ENCODE measurements at places on chromosomes 2 and 18.

GRCh38 chr18:63298400-63299365 lies 20.9 kb downstream of the BCL2 start:
- DNase-seq = no peak

GRCh38 chr2:99140860-99141109 lies 722 bp upstream of the C2orf15 start:
- no peak for DNase-seq

- DNase-seq = peak; percentile 61
These were observed 1.9 kb downstream of the SP5 start for GRCh38 chr2:170716851-170717598.

DNA sequence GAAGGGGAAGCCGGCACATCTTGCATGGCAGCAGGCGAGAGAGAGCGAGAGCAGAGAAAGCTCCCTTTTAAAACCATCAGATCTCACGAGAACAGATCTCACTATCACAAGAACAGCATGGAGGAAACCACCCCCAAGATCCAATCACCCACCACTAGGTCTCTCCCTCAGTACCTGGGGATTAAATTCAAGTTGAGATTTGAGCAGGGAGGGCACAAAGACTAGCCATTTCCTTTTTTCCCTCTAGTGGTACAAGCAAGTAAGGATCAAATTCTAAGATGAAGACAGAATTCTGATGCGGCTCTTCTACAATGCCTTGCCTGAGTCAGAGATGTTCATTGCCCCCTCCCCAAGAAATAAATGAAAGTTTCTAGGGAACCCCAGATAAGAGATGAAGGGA lies 45.6 kb upstream of the ANKRD44 start:
- no peak for DNase-seq

GRCh38 chr2:199366406-199366805 lies 91.3 kb downstream of the SATB2 start:
- DNase-seq = no peak

- DNase-seq = no peak
These were observed 269.3 kb downstream of the METTL4 start for GRCh38 chr18:2302012-2302411.

Data from NCI-H526 (cell line).